ENCODE measurements at places on chromosomes 5 and 9. TPM values are rescaled to one million over a fixed set of nuclear protein-coding genes. Genes with fewer than 3 reads are reported as not detected.

The IQGAP2 gene
- 24.7 TPM for polyA plus RNA-seq

The NR4A3 gene
- polyA plus RNA-seq, result 1.4 TPM

The SLC25A48 gene
- not detected for polyA plus RNA-seq

The GABRA6 gene
- polyA plus RNA-seq, result not detected

The COL15A1 gene
- polyA plus RNA-seq, result not detected

The SH3GLB2 gene
- polyA plus RNA-seq, result 23.8 TPM

The FOXD4L5 gene
- not detected for polyA plus RNA-seq

The PHF2 gene
- 0.48 TPM for polyA plus RNA-seq

The SOHLH1 gene
- not detected for polyA plus RNA-seq
